NCI-H1417 treated with DMSO at 0.1 percent for 48 hours (cell line): ENCODE measurements at places on chromosomes 1 and 21.
A peak's percentile ranks its signal among the peaks of the same experiment; 100 is the strongest.

- DNase-seq: no peak
Observed at GRCh38 chr1:37722181-37723071, 30.1 kb downstream of the CDCA8 start.

- no peak for DNase-seq
Observed at GRCh38 chr1:28507247-28507645, 1.4 kb downstream of the RCC1 start.

DNA sequence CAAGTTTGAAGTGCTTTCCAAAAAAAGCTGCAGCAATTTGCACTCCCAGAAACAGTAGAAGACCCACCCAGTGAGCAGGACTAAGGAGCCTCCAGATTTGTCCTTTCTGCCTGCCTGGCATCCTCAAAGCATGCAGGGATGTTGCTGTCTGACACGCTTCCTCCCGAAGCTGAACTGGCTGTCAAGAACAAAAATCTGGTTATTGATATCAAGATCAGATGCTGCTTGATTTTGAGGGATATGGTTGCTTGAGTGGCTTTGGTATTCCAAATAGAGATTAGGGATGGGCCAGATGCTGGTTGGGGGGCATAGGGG lies 143.3 kb downstream of the MRPS6 start:
- no peak for DNase-seq

GRCh38 chr1:62444701-62445100 lies 7.9 kb downstream of the USP1 start:
- no peak for DNase-seq

GRCh38 chr1:9014475-9015375 lies 11.5 kb downstream of the SLC2A7 start:
- DNase-seq: no peak

- DNase-seq: no peak
Observed at GRCh38 chr1:36204347-36204909, 19.8 kb upstream of the THRAP3 start.

- DNase-seq: no peak
Observed at GRCh38 chr1:6010554-6010953, 18.3 kb upstream of the NPHP4 start.

DNA sequence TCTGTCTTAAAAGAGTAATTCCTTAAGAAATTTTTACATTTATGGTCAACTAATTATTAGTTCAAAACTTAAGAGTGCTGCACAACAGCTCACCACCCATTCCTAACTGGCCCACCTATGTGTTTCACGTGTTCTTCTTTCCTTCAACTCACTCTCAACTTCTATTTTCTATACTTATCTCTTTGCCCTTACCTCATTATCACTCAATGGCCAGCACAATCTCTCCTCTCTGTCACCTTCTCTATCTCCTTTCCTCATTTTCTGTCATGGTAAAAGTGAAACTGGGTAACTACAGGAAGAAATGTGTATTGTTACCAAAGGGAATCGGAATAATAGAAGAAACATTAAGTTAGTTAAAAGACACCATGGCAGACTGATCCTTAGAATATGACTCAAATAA lies 43.1 kb downstream of the DENND1B start:
- DNase-seq: no peak

- DNase-seq: peak; percentile 46
Observed at GRCh38 chr1:165444897-165445370, at the start of gene RXRG. TSS of gene RXRG (minus strand) at chr1:165445126. CDS start at chr1:165444893, 233 bp downstream.

GRCh38 chr1:53043271-53043670 lies 18.7 kb upstream of the PODN start:
- DNase-seq: no peak

GRCh38 chr1:108560189-108560873 lies 431 bp downstream of the EEIG2 start:
- no peak for DNase-seq

DNA sequence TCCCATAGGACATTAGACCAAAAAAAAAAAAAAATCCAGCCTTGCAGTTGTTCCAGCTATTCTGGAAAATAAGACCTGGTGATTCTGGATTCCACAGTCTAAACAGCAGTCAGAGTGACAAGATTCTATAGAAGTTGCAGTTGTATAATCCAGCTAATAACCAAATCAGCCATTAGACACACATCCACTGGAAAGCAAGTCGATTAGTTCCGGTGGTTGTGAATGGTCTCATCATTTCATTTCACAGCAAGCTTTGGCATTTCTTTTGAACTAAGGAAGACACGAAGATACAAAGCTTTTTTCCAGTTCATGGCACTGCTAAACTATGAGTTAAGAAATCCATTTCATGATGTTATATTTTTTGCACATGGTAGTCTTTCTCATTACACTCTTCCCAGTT lies 54.4 kb upstream of the FAM89A start:
- DNase-seq: no peak
